Cerebellar nuclear complex (tissue), 1 donor: ENCODE measurements at places on chromosomes 6 and 20.

- no peak for DNase-seq
Measured at GRCh38 chr20:47118206-47118605, 223.6 kb downstream of the EYA2 start.

DNA sequence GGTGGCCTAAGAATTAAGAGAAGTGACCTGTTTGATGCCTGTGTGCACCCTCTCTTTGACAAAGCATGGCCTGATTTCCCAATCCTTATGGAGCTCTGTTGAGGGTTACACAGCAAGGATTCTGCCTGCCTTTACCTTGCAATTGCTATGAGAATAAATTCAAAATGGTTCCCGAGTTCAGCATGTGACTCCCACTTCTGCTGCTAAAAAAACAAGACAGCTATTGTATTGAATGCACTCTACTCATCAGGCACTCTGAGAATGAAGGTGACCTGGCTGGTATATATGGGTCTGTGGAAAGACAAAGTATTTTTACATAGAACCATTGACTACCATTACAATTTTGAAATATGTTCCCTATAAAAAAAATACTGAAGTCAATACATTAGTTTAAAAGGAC is 190.3 kb downstream of the ATXN1 start:
- DNase-seq: no peak

GRCh38 chr6:28390688-28391087 is 8.9 kb downstream of the ZSCAN12 start:
- no peak for DNase-seq

- DNase-seq: no peak
Measured at GRCh38 chr6:24214984-24215383, 89.0 kb downstream of the NRSN1 start.

DNA sequence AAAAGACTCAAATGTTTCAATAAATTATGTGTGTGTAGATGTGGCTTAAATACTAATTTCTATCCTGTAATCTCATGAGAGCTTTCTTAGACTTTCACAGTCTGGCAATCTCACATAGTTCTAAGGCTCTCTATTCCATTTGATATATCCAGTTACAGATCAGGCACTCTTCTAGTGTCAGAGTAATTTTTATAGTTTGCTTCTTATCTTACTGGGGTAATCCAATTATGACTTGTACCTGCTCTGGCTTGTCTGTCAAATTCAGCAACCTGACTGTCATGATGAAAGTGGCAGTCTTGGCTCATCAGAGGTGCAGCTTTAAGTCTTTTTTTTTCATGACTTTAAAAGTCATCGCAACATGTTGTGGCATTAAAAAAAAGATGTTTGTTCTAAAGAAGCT is 513.2 kb upstream of the MAN1A1 start:
- no peak for DNase-seq

- no peak for DNase-seq
Measured at GRCh38 chr6:108771421-108771820, 76.8 kb upstream of the ARMC2 start.

- no peak for DNase-seq
Measured at GRCh38 chr20:47487175-47487917, 14.3 kb upstream of the NCOA3 start.

GRCh38 chr6:164692772-164693510 is 616.5 kb downstream of the C6orf118 start:
- DNase-seq: no peak

- no peak for DNase-seq
Measured at GRCh38 chr6:16514249-16514648, 247.0 kb downstream of the ATXN1 start.

DNA sequence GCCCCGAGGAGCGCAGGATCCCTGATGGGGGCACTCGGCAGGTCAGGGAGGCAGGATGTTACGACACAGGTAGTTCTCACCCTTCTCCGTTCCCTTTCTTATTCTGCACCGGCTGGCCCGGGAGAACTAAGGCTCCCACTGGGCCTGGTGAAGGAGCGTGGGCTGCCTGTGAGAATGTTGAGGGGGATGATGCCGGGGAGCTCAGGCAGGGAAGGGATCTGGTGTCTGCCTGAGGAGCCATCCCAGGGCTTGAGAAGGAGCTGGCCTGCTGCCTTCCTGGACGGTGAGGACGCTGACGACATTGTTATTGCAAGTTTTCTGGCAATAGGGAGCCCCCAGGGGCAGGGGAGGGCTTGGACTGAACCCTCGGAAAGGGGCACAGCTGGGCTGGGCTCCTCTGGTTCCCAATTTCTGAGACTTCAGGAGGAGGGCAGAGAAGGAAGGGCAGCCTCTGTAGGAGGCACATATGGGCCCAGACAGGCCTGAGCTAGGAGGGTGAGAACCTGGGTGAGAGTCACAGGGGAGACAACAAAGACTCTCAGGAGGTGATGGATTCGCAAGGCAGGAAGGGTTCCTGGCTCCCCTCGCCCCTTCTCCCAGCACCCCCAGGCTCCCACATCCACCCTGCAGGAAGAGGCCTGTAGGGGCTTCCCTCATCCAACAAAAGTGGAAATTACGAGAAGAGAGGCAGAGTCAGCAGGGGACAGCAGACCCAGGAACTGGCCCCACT is 32.8 kb downstream of the CYP21A2 start:
- DNase-seq: no peak

DNA sequence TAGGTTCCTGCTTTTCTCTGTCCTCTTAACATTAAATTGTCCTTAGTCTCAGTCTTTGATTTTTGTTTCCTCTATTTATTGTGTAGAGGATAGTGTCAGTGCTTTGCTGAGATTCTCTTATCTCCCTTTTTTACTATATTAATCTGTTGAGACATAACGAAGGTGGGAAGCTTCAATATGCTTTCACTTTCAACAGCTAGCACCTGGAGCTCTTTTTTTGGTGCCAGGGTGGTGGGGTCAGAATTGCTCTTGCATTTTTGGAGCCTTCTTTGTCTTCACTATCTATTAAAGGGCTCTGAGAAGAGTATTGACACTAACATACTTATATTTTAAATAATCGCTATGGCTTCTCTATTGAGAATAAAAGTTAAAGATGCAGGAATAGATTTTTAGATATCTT is 97.1 kb upstream of the EPHA7 start:
- DNase-seq: no peak

- no peak for DNase-seq
Measured at GRCh38 chr20:57439432-57439831, 48.2 kb downstream of the RBM38 start.

GRCh38 chr6:106063448-106063850 is 22.7 kb upstream of the PRDM1 start:
- no peak for DNase-seq

DNA sequence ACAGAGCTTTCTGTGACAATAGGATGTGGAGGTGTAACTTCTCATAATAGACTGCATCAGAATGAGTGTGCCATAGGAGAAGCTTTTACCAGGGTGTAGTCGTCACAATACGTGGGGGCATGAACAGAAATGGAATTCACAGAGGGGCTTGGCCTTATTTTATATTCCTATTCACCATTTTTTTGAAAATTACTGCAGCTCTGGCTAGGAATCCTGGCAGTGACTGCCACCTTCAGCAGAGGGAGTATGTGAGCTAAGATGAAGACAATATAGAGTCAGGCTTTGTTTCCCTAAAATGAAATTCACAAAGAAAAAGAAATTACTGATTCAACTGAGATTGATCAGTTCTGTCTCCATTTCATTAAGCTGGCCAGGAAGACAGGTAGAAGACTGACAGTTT is 13.9 kb downstream of the TOMM6 start:
- DNase-seq: no peak

- DNase-seq: no peak
Measured at GRCh38 chr6:21771626-21772320, 178.2 kb downstream of the SOX4 start.
